ENCODE measurements at places on chromosomes 16 and 17.

DNA sequence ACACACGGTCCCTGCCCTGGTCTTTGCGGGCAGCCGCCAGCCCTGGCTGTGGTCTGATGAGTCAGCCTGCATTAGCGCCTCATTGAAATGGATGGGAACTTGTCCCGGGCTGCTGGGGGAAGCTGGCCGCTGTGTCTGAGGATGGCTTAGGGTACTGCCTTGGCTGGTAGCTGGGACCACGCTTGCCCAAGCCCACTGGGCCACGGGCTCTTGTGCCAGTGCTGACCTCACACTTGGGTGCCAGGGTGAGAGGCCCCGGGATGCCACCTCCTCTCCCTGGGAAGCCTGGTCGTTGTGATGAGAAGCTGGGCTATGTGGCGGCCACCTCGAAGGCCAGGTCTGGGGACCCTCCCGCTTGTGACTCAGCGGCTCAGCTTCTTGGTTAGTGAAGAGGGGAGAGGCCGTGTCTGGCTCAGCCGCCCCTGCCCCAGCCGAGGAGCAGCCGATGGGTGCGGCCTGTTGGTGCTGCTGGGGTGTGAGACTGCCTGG is 10.7 kb downstream of the CACNA1H start:
- no peak for DNase-seq

DNA sequence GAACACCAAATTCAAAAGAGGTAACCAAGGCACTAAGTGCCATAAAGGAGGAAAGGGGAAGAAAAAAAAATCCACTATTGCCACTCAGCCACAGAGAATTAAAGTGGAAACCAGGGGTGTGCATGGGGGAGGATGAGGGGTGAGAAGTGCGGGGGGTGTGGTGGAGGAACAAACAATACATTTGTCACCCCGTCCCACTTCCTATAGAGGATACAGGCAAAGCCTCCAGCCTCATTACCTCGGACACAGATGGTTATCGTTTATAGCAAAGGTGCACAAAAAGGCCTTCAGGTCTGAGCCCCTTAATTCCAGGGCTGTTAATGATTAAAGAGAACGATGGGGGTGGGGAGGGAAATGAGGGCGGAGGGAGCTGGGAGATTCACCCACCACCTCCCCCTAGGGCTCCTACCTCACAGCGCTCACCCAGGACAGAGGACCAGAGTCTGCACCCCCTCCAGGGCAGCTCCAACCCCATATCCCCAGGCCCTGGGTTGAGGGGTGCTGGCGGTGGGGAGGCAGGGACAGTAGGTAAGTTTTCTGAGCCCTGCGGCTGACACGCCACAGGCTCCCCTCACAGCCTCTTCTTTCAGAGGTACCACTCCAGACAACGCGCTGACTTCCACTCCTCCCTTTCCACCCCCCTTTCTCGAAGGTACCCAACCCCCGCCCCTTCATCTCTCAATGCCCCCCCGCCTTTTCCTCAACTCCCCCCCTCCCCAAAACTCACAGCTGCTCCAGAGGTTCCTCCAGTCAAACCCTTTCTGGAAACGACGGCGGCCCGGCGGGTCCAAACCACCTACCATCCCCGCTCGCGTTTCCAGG is 470 bp downstream of the DCUN1D3 start:
- peak; percentile 59 for DNase-seq

GRCh38 chr16:83849421-83849820 is 41.6 kb downstream of the HSBP1 start:
- DNase-seq, result no peak

GRCh38 chr17:4947010-4947410 is 1.3 kb downstream of the PFN1 start:
- DNase-seq, result no peak

DNA sequence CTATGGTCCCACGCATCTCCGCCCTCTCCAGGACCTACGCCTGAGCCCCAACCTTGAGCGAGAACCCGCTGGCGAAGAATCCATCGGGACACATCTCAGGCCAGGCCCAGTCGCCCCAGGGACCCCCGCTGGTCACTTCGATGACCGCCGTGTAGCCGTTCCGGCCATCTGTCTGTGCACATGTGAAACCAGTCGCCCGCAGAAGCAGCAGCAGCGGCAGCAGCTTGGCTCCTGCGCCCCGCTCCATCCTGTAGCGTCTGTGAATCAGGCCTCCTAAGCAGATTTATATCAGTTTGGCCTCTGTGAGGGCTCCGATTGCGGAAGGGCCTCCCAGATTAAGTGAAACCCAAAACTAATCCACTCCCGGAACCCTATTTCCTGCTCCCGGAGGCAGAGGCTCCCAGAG is at the start of gene VMO1:
VMO1 (minus strand) TSS at position 259 of the 406 bp plus-strand sequence; CDS start at position 247, 12 bp downstream.
- DNase-seq, result no peak

- DNase-seq, result no peak
Measured at GRCh38 chr16:65249768-65250167, 127.9 kb upstream of the CDH11 start.

- no peak for DNase-seq
Measured at GRCh38 chr17:28579526-28579925, 2.8 kb upstream of the ALDOC start.

DNA sequence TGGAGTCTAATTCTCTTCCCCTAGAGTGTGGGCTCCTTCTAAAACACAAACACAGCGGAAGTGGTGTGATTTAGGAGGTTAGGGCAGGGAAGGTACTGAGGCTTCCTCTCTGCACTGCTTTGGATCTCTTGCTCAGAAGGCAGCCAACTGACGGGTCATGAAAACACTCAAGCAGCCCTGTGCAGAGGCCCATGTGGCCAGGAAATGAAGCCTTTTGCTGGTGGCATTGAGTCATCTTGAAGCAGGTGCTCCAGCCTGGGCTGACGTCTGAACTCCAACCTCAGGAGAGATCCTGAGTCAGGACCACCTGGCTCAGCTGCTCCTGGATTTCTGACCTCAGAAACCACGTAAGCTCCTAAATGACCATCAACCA is 72.9 kb downstream of the MRM1 start:
- no peak for DNase-seq

GRCh38 chr17:29760279-29761039 is 137.7 kb upstream of the CORO6 start:
- DNase-seq, result no peak

- no peak for DNase-seq
Measured at GRCh38 chr17:6474906-6475305, 30.7 kb downstream of the PIMREG start.

DNA sequence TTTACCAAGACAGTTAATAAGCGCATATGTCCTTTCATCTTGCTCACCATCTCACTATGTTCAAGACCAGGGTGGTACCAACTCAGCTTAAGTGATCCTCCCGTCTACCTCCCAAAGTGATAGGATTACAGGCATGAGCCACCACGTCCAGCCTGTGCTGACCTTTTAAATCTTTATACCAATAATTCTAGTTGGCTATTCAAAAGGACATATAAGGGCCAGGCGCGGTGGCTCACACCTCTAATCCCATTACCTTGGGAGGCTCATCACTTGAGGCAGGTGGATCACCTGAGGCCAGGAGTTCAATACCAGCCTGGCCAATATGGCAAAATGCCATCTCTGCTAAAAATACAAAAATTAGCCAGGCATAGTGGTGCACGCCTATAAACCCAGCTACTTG is 2.4 kb downstream of the CEP95 start:
- DNase-seq, result no peak

DNA sequence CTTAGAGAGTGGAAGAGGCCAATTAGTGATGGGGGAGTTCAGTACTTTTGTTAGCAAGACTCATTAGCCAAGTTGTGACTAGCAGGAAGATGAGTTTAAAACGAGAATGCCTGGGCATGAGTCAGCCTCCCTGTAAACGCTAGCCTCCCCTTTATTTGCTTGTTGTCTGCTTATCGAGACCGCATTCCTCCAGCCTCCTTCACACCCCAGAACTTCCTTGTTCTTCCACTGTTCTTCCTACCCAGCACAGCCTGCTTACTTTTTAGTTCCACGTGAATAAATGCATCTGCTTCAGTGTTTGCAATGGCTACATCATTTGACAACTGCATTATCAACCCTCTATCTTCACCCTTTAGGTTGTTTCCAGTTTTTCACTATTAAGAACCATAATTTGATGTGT is 20.2 kb upstream of the OR3A1 start:
- no peak for DNase-seq

DNA sequence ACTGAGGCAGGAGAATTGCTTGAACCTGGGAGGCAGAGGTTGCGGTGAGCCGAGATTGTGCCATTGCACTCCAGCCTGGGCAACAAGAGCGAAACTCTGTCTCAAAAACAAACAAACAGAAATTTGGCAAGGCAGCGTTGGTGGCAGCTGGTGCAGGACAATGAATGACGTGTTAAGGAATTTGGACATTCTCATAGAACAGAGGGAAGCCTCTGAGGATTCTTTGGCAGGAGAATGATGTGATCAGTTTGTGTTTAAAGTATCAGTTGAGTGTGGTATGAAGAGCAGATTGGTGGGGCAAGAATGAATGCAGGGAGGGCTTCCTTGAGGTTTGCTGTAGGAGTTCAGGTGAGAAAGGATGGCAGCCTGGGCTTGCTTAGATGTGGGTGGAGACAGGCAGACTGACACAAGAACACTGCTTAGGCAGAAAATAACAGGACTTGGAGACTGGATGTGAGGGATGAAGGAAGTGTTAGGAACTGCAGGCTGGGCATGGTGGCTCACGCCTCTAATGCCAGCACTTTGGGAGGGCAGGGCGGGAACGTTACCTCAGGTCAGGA is 4.8 kb downstream of the CYB5D2 start:
- DNase-seq, result no peak

DNA sequence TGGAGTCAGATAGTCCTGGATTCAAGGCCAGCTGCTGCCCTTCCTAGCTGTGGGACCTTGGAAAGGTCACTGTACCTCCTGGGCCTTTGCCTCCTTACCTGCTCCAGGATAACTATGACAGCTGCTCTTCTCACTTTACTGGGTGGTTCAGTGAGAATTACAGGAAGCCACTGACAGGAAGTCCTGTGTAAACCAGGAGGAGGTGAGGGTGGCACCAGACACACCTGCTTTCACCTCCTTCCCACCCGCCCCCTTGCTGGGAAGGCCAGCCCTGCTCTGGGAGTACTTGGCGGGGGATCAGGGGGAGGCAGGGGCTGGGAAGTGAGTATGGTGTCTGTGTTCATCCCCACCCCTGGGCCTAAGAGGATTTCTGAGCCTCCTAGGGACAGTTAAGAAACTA is 42.6 kb downstream of the CPNE2 start:
- no peak for DNase-seq

DNA sequence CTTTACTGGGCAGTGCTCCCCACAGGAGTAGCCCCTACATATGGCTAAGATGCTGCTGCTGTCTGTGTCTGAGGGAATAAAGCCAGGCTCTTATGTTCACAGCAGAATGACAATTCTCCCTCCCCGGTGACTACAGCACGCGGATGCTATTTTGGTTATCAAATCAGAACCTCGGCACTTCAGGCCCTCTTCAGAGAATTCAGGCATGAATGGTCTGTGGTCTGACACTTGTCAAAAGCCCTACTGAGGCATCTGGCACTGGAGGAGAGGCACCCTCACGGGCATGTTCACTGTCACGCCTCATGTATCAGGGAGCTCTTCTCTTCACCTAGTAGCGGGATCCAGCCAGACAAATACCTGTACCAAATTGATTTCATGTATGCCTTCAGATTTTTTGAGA is 30.4 kb downstream of the KIAA0513 start:
- no peak for DNase-seq

Data from liver (tissue), 10 donors.